ENCODE measurements at places on chromosomes 2 and 18. TPM values are rescaled to one million over a fixed set of nuclear protein-coding genes. Genes with fewer than 3 reads are reported as not detected.

Gene CRYBA2
- polyA plus RNA-seq: not detected

Gene ALLC
- polyA plus RNA-seq: not detected

Gene UGT1A5
- polyA plus RNA-seq: not detected

Gene TDRD15
- polyA plus RNA-seq: not detected

Gene DRC1
- polyA plus RNA-seq: 0.06 TPM

Gene SLC19A3
- 15.5 TPM for polyA plus RNA-seq

Gene CMPK2
- 2.6 TPM for polyA plus RNA-seq

Gene SERPINB13
- polyA plus RNA-seq: not detected

Gene CCDC74B
- 5.3 TPM for polyA plus RNA-seq
